ENCODE measurements at places on chromosomes 2 and 18.

DNA sequence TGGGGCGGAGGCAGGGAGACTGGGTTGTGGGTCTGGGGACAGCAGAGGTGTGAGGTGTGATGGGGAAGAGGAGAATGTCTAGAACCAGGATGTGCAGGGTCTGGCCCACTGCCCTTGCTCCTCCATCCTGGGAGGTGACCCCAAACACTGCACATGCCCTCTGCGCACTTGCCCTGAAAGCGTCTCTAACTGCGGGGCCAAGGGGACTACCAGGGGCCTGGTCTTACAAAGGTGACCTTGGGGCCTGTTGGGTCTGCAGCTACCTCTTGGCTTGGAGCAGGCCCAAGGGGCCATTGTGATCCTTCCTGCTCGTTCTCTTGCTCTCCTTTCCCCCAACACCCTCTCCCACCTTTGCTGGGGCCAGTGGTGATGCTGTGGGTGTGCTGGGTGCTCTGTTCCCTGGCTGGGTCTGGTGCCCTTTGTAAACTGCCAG is 48.0 kb upstream of the FAHD2A start:
- no peak for DNase-seq

- DNase-seq: no peak
Observed at GRCh38 chr18:57749604-57749970, 53.5 kb downstream of the ATP8B1 start.

DNA sequence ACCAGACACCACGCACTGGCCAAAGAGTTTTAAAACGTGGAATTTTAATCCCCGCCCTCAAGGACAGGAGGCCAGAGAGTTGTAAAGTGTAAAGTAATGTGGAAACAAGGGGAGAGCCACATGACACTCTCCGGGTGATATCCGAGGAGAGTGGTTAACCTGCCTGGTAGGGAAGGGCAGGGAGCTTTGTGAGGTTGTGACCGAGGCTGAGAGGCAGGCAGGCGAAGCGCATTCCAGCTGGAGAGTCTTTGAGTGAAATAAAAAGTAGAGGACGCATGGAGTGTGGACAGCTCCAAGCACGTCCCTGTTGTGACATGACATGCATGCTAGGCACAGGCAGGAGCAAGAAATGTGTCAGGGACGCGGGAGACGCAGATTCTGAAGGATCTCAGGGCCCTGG is 539.5 kb downstream of the RNF144A start:
- DNase-seq: no peak

- DNase-seq: no peak
Observed at GRCh38 chr2:182379241-182379640, 47.6 kb downstream of the PDE1A start.

DNA sequence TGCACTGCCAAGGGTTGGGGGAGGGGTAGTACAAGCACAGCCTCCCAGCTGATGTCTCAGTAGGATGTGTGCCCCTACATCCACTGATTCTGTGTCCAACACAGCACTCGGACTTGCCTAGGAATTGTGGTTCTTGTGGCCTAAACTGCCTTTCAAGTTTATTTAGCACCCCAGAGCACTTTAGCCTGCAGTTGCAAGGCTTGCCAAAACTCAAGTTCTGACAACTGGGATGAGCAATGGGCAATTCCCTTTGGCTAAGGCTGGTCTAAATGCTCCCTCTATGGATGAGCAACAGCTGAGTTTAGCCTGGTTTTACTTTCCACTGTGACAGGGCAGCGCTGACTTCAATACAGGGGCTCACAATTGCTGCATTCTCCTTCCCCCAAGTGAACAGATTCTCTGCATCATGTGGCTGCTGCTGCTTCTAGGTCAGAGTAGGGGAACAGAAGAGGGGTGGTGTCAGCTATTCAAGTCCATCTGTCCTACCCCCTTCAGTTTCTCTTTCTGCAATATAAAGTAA is 471.5 kb downstream of the PIK3C3 start:
- no peak for DNase-seq

DNA sequence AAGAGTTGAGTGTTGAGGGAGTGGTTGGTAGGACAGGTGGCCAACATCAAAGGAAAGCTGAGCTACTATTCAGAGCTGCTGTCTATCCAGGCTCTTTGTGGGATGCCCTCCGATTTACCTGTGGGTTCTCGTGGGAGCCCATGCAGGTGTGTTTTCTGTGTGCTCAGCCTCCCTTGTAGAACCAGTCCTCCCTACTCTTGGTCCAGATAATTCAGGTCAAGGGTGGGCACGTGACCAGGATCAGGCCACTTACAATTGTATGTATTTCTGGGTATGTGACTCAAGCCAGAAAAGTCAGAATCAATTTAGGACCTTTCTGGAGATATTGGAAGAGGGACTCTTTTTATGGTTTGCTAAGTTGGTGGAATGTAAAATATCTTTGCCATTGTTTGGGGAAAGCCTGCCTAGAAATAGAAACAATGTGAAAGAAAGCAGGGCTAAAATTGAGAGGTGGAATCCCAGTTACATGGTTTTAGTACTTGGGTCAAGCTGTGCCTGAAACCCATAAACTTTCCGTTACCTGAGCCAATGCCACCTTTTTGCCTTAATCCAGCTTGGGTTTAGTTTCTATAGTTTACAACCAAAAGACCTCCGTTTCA is 93.2 kb downstream of the PDCL3 start:
- no peak for DNase-seq

- DNase-seq: no peak
Observed at GRCh38 chr2:227853765-227854271, 17.6 kb upstream of the DAW1 start.

GRCh38 chr2:204483608-204484081 is 61.6 kb upstream of the PARD3B start:
- no peak for DNase-seq

DNA sequence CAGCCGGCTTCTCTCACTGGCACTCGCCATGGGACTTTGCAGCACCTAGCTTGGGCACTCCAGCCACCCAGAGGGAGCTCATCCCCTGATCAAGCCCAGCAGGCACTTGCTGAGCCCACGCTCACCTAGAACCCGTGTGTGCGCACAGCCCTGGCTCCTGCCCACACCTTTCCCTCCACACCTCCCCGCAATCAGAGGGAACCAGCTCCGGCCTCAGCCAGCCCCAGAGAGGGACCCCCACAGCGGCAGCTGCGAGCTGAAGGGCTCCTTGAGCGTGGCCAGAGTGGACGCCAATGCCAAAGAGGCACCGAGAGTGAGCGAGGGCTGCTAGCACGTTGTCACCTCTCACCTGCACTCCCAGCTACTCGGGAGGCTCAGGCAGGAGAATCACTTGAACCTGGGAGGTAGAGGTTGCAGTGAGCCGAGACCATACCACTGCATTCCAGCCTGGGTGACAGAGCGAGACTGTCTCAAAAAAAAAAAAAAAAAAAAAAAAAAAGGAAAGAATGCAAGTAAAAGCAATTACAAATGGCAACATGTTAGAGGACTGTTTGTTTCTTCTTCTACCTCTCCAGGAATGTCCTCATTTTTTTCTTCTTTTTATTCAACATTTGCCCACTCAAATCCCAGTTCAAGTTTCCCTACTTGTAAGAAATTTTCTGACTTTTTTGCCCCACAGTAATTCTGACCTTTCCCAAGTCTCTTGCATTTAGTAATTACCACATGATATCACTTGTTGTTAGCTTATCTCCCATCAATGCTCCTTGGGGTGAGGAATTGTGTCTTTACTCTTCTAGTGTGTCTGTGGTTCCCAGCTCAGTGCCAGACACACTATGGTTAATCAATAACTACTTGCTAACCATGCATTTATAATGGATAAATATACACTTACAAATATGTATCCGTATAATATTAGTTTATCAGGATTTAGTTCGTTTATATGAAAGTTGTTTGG is 40.6 kb upstream of the ST3GAL5 start:
- no peak for DNase-seq

DNA sequence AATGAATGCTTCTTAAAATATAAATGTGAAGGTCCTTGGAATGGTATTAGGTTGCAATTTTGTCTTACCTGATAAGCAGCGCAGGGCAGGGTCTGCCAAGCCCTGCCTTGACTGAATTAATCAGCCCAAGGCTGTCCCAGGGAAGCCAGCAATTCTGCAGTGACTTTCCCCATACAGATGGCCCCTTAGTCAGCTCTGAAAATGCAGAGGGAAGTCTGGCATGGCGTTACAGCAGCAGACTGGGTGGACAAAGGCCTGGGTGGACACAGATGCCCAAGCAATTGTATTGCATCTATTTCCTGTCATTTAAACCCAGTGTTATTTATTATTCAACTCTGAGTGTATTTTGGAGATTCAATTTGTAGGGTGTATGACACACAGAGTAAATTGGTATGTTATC is 56.6 kb upstream of the NOL4 start:
- no peak for DNase-seq

DNA sequence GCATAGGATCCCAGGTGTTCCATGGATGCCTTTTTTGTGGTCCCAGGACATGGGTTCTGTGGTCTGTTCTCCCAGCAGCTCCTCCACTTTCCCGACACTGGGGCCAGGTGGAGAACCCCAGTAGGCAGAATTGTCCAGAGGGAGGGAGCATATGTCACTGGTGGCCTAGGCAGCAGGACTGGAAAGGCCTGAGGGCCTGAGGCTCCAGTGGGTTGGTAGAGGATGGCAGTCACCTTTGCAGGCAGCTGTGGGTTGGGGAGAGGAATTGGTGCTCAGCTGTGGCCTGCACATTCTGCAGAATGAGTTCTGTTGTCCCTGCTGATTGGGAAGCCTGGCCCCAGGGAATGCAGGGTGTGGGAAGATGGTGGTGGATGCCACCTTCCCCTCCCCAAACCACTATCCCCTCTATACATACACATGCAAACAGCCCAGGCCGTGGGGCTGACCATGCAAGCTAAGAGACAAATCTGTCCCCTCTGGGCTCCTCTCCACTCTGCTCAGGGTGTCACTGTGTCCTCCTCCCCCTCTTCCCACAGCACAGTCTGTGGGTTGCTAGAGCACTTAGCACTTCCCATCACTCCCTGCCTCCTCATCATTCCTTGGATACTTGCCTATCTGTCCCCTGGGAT is 11.4 kb downstream of the CTIF start:
- DNase-seq: peak; percentile 47
